ENCODE measurements at places on chromosomes 2 and 18. TPM values are rescaled to one million over a fixed set of nuclear protein-coding genes. Genes with fewer than 3 reads are reported as not detected.

GRCh38 chr2:207881902-207882301 lies 112.2 kb upstream of the FZD5 start:
- no peak for DNase-seq

- peak; percentile 16 for DNase-seq
These were observed 9.4 kb upstream of the GBX2 start for GRCh38 chr2:236177604-236177966.

DNA sequence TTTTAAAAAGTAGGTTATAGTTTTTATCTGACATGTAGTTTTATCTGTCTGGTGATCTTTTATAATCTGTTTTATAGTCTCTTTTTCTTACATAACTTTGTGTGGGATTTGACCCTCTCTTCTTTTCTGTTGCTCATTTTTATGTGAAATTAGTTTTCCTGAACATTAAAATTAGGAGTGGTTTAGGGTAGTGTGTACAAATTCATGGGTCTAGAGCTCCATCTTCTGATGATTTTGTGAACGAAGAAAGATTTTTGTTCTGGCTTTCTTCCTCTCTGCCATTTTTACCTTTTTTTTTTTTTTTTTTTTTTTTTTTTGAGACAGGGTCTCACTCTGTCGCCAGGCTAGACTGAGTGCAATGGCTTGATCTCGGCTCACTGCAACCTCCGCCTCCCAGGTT lies 46.6 kb downstream of the SLC30A6 start:
- DNase-seq, result peak; percentile 5

DNA sequence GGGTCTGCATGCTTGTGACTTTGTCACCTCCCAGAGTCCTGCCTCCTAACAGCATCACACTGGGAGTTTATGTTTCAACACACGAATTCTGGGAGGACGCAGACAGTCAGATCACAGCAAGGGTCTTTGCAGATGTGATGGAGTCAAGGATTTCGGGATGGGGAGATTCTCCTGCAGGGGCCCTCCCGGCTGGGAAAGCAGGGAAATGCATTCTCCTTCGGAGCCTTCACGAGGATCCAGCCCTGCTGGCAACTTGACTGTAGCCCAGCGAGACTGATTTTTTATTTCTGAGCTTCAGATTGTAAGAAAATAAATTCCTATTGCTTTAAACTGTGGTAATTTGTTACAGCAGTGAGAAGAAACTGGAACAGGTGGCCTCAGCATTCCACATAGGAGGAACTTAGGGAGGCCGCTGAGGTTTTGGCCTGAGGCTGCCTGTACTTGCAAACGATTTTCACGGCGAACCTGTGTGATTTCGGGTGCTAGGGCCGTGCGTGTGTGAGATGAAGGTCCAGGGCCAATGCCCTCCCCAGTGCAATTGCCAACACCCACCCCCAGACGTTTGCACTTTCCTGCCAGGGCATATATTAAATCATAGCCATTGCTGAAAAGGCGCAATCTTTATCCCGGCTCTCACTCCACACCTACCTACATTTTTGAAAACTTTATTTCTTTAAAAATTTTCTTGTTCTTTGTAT lies 79.8 kb downstream of the ASB1 start:
- no peak for DNase-seq

DNA sequence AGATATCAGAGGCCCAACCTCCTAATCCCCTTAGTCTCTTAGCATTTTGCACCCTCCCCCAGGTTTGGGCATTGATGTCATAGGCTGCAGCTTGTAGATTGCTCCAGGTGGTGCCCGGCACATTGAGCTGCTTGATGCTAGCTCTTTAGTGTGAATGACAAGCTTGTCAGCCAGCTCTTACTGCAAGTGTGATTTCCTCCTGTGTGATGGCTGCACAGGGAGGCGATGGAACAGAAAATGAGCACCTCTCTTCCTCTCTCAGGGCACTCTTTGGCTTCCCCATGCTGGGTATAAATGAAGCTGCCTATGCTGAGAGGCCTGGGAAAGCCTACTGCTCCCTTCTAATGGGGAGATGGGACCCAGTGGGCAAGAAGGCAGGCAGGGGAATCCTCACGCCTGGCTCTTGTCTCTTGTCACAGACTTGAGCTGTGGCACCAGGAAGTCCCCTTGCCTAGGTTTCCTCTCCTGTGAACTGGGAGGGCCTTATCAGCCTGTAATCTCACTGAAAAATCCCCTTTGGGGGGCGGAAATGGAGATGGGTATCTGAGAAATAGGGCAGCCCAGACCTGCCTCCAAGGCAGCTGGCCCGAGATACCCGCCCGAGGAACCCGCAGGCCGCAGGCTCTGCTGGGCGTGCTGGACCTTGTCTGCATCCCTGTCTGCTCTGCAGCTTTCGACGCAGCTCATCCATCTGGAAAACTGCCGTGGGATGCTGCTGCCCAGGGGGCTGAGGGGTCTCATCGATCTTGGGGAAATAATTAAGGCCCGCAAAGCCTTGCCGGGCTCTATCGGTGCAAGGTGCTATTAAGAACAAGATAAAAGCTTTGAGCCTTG lies 163.5 kb upstream of the CXCR4 start:
- DNase-seq, result no peak

Gene DRC1
- polyA plus RNA-seq, result not detected

GRCh38 chr2:196510246-196510645 lies 129.3 kb upstream of the CCDC150 start:
- no peak for DNase-seq

DNA sequence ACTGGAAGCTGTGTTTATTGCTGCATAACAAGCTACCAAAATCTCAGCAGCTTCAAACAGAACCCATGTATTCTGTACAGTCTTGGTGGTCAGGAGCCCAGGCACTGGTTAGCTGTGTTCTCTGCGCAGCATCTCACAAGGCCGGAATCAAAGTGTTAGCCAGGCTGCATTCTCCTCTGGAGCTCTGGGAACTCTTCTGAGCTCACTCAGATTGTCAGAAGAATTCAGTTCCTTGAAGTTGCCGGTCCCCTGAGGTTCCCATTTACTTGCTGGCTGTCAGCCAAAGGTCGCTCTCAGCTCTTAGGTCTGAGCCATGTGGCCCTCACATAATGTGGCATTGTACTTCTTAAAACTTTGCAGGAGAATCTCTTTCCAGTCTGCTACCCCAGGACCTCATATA lies 123.6 kb upstream of the SMIM21 start:
- DNase-seq, result no peak

DNA sequence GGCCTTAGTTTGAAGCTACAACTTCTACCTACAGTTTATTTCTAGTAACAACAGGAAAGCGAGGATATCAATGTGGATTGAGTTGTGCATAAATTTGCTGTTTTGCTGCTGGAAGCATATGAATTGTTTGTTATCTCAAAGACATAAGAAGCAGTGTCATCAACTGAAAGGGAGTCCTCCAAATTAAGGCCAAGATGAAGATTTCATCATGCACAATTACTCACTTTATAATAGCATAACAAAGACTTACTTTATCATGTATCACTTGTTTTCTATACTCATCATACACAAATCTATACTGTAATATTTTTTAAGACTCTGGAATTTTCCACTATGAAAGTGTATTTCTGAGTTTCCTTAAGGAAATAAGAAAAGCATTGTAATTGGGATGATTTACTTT lies 136.1 kb upstream of the FANCL start:
- no peak for DNase-seq

Gene DPY30
- polyA plus RNA-seq, result 84.1 TPM

GRCh38 chr2:113185664-113186432 lies 12.1 kb downstream of the PSD4 start:
- DNase-seq, result no peak

- DNase-seq, result peak; percentile 20
These were observed 764.6 kb upstream of the PKDCC start for GRCh38 chr2:41283079-41283775.

- DNase-seq, result no peak
These were observed 799.0 kb downstream of the DCDC2C start for GRCh38 chr2:4502230-4502843.

DNA sequence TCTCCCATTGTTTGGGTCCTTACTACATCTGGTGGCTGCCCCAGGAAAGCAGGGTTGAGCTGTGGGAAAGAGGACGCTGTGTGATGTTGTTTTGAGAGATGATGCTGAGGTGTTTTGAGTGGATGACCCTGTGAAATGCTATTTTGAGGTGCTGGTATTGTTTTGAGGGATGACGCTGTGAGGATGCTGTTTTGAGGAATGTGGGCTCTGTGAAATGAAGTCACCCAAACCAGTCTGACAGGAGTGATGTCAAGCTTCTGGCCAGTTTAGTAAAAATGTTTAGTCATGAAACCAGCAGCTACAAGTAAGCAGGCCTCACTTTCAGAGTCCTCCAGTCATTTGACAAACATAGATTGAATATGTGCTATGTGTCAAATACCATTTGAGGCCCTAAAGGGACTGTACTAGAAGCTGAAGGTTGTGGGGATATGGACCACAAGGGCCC lies 16.1 kb upstream of the PUM2 start:
- DNase-seq, result peak; percentile 63

Gene TBR1
- polyA plus RNA-seq, result 0.06 TPM

DNA sequence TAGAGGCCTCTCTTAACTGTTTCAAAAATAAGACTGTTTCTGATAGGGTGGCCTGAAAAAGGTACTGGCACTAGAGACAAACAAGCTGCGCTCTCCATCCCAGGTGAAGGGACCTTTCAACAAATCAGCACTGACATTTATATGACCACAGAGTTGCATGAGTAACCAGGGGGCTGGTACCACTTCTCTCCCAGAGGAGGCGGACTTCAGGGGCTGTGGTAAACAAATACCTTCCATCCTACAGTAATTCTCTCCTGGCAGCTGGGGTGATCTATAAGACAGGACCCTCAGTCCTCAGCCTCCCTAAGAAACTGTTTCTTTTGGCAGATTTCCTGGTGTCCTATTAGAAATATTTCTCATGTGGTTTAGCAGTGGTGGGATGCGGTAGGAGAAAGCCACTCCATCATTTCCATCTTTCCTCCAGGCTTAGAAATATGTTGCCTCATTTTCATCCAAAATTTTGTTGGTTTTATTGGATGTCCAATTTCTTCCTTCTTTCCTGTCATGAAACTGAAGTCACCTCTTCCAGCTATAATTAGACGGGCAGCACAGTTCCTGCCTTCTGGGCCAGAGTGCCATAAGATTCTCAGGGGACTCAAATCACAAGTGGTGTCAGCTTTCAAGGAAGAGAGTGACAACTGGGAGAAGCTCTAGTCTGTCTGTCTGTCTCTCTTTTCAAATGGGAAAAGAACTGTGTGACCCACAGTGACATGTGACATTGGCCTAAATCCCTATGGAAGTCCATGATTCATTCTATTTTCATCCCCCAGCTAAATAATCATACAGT lies 96.4 kb downstream of the CYRIA start:
- no peak for DNase-seq

DNA sequence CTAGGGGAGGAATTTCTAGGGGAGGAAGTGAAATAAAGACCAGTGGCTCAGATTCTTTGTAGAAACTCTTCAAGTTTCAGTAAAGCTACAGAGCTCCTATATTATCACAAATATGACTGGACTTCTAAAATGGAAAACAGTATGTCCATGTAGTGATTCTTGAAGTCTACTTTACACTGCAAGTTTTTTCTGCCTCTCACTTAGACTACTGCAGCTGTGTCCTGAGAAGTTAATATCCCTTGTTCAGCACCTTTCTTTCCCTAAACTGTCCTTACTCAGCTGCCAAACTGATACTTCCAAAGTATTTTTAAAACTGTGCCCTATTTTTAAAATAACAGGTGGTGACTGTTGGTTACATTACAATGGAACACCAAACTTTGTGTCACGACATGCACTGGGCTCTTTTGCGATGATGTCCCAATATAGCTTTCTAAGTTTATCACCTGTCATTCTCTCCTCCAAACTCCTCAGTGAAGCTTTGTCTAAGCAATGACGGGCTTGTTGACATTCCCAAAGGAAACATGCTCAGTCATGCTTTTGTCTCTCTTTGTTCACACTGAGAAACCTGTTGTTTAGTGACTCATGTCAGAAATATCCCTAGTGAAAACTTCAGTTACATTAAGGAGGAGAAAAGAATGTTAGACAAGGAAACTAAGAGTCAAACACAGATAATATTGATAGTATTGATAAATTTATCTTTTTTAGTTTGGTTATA lies 341.1 kb downstream of the ARL6IP6 start:
- no peak for DNase-seq

Gene SP5
- polyA plus RNA-seq, result not detected

Gene IL36B
- polyA plus RNA-seq, result not detected

Gene LAMA3
- 0.19 TPM for polyA plus RNA-seq

DNA sequence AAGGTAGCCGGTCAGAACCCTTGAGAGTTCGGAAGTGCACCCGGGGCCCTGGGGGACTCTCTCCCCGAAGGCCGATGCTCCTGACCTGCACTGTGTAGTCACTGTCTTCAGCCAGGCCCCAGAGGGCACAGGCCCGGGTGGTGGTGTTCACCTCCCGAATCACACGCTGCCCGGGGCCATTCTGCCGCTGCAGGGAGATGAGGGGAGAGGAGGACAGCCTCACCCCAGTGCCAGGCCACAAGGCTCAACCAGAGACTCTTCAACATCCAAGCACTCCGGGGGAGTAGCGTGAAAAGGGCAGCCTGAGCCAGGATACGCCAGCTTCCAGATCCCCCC lies 1.1 kb downstream of the FNDC4 start:
- DNase-seq, result no peak

GRCh38 chr2:56505885-56506284 lies 322.1 kb downstream of the CCDC85A start:
- no peak for DNase-seq

GRCh38 chr2:69033461-69034095 lies 20.6 kb downstream of the ANTXR1 start:
- DNase-seq, result peak; percentile 51

- peak; percentile 86 for DNase-seq
These were observed 174.9 kb downstream of the SEPTIN10 start for GRCh38 chr2:109438773-109439389.

Gene IGFBP5
- polyA plus RNA-seq, result 1,767 TPM

Gene ALPI
- not detected for polyA plus RNA-seq

- DNase-seq, result no peak
These were observed 87.9 kb upstream of the KCNH7 start for GRCh38 chr2:162926501-162926900.

DNA sequence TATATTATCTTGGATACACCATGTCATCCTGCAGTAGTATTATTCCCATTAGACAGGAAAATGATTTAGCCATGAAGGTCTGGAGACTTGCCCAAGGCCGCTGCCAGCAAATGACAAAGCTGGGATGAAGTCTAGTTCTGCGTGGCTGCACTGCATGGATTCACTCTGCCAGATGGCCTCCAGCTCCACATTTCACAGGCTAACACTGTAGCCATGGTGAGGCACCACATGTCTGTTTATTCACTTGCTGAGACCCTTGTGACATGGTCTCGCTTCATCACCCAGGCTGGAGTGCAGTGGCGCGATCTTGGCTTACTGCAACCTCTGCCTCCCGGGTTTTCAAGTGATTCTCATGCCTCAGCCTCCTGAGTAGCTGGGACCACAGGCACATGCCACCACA lies 31.5 kb upstream of the SCG2 start:
- no peak for DNase-seq

GRCh38 chr2:219045937-219046550 lies 4.7 kb upstream of the CFAP65 start:
- peak; percentile 27 for DNase-seq

Gene TUBB6
- 1,040 TPM for polyA plus RNA-seq

- peak; percentile 93 for DNase-seq
These were observed 230.4 kb upstream of the SPRED2 start for GRCh38 chr2:65662654-65663432.

DNA sequence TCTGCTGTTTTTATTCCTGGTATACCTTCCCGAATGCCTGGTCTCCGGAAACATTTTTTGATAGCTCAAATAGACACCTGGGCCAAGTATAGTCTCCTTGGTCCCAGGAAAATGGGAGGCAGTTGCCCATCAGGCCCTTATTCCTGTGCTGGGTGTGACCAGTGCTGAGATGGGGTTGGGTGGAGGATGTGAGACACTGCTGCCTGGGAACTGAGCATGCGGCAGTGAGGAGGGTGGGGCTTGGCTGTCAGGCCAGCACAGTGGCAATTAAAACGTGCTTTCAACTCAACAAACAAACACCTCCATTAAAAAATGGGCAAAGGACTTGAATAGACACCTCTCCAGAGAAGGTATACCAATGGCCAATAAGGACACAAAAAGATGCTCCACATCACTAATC lies 12.5 kb downstream of the KLHL29 start:
- DNase-seq, result no peak

Measured in IMR-90 (cell line).